Body of pancreas (tissue), 4 donors: ENCODE measurements at places on chromosomes 3 and 15. TPM values are rescaled to one million over a fixed set of nuclear protein-coding genes. Genes with fewer than 3 reads are reported as not detected.

DNA sequence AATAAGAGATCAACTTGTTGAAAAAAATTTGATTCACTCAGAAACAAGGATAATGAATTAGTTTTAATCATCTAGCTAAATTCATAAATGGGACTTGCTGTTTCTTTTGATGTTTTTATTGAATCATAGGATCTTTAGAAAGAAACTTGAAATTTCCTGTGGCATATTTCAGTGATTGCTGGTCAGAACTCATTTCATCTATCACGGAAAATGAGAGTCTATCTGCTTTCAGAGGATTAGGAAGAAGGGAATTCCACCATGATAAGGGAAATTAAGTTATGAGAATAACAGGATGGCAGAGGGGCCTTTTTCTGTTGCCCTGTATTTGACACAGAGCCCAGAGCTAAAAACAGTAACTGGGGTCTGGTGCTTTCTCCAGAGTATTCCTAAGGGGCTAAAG is 44.9 kb upstream of the CCNL1 start:
- no peak for DNase-seq

- DNase-seq: peak; percentile 93
These were observed 50.3 kb downstream of the FBLN2 start for GRCh38 chr3:13598926-13599886.

GRCh38 chr3:170244576-170244975 is 22.4 kb downstream of the PRKCI start:
- no peak for DNase-seq

The ARRDC4 gene
- total RNA-seq: 31.0 TPM

- DNase-seq: no peak
These were observed 657.2 kb downstream of the MAGI1 start for GRCh38 chr3:65381496-65382010.

DNA sequence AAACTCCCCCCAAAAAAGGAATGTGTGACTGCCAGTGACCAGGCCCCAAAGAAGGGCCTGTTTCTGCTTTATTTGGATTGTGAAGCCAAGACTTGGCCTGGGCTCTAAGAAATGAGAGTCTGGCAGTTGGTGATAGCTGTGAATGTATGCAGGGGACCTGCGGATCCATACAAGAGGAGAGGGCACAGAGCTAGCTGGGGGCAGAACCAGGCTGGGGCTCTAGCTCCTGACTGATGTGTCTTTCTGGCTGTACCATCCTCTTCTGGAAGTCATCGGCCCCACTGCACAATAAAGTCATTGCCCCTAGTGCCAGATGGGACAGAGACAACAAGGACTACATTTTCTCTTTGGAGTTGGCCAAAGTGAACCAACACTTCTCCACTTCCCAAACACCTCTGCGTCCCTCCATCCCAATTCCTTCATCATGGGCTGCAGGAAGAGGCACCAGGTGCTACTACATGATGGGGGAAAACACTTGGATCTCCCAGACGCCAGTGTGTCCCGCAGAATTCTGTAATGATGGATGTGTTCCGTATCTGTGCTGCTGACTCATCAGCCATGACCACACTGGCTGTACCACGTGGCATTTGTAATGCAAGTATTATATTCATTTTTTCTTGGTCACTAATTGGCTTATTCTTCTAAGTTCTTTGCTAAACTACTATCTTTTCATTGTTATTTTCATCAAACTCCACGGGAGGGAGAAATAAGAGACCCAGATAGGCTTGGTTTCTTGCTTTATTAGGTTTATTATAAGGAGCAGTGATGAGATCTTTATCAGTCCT is 1.7 kb upstream of the PLA2G4F start:
- no peak for DNase-seq

DNA sequence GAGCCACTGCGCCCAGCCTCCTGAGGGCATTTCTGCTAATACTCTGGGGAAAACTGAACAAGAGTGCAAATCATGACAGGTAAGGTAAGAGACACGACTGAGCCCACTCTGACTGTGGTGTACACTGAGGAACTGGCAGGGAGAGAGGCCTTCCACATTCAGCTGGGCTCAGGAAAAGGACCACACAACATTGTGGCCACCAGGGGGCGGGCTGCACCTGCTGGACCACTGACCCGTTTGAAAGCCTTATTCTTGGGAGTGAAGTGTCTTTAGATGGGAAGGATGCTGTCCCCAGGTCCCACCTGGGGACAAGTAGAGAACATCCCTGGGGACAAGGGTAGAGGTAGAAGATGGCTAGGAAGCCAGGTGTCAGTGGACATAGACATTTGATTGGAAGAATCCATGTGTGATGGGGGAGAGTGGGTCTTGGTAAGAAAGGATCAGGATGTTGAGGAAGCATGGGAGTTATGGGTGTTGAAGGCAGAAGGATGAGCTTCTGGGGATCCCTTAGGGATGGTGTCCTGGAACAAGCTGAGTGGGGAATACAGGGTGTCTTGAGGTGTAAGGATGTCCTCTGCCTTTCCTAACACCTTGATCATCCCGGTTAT is 6.2 kb upstream of the CTDSPL start:
- DNase-seq: peak; percentile 84

The ACP3 gene
- 0.33 TPM for total RNA-seq

- no peak for DNase-seq
These were observed 24.7 kb upstream of the EOMES start for GRCh38 chr3:27746838-27747237.

The CSPG4 gene
- total RNA-seq: 3.1 TPM

GRCh38 chr3:4596612-4597011 is 103.5 kb downstream of the ITPR1 start:
- no peak for DNase-seq

DNA sequence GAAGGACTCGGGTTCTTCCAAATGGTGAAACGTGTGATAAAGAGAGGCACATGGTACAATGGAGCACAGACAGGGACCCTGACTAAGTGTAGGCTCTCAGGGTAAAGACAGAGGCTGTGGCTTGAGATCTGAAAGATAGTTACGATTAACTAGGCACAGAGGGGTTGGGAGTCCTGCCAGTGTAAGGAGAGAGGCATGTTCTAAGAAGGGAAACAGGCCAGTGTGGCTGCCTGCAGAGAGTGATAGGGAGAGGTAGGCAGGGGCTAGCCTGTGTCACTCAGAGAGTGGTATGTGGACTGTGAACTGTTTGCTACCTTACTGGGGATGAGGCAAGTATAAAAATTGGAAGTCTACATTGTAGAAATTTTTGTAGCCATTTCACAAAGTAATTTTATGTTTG is 109.5 kb downstream of the PEX5L start:
- DNase-seq: no peak

DNA sequence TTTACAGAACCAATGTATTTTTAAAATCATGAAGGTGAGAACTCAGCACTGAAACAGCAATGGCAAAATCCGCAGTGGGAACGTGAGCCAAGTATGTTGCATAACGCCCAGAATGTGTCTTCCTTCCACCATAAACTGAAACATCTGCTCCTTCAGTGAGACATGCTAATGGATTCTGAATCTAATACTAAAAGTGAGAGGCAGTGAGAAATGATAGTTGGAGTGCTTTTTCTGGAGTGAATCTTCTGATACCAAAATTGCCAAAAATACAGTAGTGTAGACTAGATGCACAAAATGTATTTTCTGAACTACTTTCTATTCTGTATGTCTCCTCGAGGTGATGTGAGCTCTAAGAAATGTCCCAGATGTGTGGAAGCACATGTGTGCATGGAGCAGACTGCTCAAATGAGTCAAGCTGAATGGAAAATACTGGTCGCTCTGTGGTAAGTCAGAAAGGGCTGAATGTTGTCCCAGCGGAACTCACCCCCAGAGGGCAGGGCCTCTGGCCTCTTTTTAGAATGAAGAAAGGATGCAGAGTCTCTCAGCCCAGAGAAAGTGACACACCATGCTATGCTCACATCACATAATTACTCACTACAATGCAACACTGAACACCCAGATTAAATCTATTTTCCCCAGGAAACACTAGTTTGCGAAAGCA is 73.0 kb downstream of the ATP10A start:
- no peak for DNase-seq

The MASP1 gene
- 2.3 TPM for total RNA-seq

- peak; percentile 67 for DNase-seq
These were observed 4.6 kb downstream of the BCL6 start for GRCh38 chr3:187740421-187741399.

DNA sequence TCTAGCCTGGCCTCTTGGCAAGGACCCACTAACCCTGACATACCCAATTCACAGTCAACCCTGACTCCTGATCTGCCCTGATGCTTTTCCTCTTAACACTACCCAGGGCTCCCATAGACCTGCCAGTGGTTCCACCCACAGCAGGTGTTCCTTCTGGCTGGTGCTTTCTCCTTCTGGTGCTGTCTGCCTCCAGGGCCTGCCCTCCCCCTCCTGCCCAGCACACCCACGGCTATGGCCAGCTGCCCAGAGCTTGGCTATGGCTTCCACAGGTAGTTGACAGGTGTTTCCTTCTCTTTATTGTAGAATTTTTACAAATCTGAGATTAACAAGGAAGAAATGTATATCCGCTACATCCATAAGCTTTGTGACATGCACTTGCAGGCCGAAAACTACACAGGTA is 46.5 kb upstream of the MANF start:
- no peak for DNase-seq

DNA sequence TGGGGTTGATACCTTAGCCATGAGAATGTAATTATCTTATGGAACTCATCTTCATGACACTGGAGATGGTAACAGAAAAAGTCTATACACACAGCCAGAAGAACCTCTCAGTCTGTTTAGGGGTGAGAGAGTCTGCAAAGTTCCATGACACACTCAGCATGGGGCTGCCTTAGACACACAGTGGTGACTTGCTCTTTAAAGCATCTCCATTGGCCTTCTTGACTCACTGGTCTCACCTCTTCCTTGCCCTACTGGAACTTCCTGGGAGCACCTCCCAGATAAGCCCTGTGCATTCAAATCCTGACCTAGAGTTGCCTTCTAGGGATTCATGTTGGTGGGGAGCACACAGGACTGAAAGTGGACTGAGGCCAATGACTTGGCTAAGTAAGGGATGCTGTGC is 9.3 kb downstream of the MAGI1 start:
- no peak for DNase-seq

DNA sequence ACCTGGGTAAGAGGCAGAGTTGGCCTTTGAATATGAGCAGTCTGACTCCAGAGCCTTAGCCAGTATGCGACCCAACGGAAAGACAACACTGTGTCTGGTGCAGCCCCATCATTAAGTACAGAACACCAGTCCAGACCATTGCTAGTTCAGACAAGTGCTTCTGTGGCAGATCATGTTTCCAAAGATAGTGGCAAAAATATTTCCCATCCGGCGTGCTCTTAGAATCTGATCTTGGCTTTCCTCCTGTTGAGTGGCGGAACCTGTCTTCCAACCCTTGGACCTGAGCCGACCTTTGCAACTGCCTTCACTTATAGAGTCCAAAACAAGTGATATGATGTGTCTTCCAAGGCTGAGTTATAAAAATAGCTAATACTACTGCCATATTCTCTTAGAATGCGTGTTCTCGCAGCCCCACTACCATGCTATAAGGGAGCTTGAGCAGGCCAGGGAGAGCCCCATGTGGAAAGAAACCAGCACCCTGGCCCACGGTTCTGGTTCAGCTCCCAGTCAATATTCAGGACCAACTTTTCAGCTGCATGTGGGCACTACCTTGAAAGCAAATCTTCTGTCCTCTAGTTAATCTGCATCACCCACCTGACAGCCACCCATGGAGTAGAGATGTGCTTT is 322.4 kb upstream of the SLCO3A1 start:
- no peak for DNase-seq

DNA sequence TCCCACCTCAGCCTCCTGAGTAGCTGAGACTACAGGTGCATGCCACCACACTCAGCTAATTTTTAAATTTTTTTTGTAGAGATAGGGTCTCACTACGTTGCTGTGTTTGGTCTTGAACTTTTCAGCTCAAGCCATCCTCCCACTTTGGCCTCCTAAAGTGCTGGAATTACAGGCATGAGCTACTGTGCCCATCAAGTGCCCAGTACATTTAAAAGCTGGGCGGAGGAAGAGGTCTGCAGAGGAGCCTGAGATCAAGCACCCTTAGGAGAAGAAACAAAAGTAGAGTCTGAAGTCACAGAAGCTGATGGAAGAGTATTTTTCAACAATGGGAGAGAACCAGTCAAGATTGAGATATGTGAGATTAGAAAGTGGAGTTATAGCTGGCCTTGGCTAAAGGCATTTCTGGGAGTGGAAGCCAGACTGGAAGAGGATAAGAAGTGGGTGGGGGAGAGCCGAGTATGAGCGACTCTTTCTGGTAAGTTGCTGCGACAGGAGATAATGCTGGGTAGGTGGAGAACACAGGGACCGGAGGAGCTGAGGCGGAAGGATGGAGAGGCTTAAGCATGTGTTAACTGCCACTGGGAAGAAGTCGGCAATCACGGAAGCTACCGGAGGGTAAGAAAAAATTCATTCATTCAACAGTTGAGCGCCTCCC is 782 bp upstream of the IREB2 start:
- no peak for DNase-seq

The ACTRT3 gene
- not detected for total RNA-seq

The DUOXA2 gene
- total RNA-seq: not detected

The AMIGO3 gene
- total RNA-seq: 2.1 TPM

DNA sequence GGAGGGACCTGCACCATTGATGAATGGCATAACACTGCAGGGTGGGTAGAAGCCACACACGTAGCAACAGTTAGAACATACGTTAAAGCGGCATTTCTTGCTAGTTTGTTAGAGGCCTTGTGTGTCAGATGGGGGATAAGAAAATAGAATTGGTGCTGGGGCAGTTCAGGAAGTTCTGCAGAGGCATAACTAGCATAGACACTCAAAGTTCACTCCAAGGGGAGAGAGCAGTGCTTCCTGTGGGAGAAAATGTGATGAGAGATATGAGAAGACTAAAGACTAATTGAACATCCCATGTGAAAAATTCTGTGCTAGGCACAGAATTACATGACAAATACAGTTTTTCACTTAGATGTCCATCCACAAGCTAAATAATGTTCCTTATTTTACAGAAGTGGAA is 327.1 kb downstream of the ZNF621 start:
- no peak for DNase-seq

The RETNLB gene
- not detected for total RNA-seq

- no peak for DNase-seq
These were observed 90.8 kb downstream of the OXNAD1 start for GRCh38 chr3:16355828-16356227.

The DCBLD2 gene
- 22.4 TPM for total RNA-seq

- no peak for DNase-seq
These were observed 71.4 kb downstream of the MECOM start for GRCh38 chr3:169591983-169592644.

The CEMIP gene
- 1.6 TPM for total RNA-seq

- DNase-seq: peak; percentile 28
These were observed 48.0 kb downstream of the PTH1R start for GRCh38 chr3:46925585-46925934.

GRCh38 chr3:182755712-182756111 is 37.6 kb upstream of the ATP11B start:
- DNase-seq: no peak

GRCh38 chr3:125638799-125639198 is 43.5 kb upstream of the OSBPL11 start:
- DNase-seq: no peak

- no peak for DNase-seq
These were observed 207.0 kb downstream of the NTRK3 start for GRCh38 chr15:88049506-88049905.

GRCh38 chr15:69807721-69808120 is 290.0 kb downstream of the TLE3 start:
- no peak for DNase-seq

- DNase-seq: peak; percentile 75
These were observed 755.7 kb upstream of the ALCAM start for GRCh38 chr3:104610730-104611652.

The NSMCE3 gene
- total RNA-seq: 6.9 TPM

- DNase-seq: no peak
These were observed 3.7 kb downstream of the SORD start for GRCh38 chr15:45026651-45027190.

GRCh38 chr3:182732232-182733015 is 60.9 kb upstream of the ATP11B start:
- no peak for DNase-seq

- DNase-seq: no peak
These were observed 945 bp downstream of the MST1R start for GRCh38 chr3:49902511-49903345.

The AMOTL2 gene
- 65.1 TPM for total RNA-seq
